Activated CD4-positive, alpha-beta T cell treated with anti-CD3 and anti-CD28 coated beads, Interleukin-2, amount 10 ng/mL, durations not matched to agents 7 days and 5 days (primary cell): ENCODE measurements at places on chromosomes 11 and 22.

DNA sequence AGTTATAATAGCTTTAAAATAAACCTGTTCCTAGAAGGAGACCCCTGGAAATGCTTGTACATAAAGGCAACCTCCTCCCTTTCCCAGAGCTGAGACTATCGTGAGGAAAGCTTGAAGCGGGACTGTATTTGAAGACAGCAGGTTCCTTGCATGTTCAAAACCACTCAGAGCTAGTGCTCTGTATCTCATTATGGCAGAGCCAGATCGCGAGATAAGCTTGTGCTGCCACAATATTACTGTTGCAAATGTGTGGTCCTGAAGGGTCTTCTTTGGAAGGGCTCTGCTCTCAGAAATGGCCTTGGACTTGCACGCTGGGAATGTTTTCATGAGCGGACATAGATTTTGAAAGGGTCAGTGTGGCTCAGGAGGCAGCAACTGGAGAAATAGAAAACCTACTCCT is 168.2 kb downstream of the KIRREL3 start:
- DNase-seq, result no peak

GRCh38 chr11:14381968-14382367 is 23.0 kb upstream of the RRAS2 start:
- DNase-seq, result no peak

GRCh38 chr11:25317216-25317615 is 820.4 kb downstream of the LUZP2 start:
- no peak for DNase-seq

DNA sequence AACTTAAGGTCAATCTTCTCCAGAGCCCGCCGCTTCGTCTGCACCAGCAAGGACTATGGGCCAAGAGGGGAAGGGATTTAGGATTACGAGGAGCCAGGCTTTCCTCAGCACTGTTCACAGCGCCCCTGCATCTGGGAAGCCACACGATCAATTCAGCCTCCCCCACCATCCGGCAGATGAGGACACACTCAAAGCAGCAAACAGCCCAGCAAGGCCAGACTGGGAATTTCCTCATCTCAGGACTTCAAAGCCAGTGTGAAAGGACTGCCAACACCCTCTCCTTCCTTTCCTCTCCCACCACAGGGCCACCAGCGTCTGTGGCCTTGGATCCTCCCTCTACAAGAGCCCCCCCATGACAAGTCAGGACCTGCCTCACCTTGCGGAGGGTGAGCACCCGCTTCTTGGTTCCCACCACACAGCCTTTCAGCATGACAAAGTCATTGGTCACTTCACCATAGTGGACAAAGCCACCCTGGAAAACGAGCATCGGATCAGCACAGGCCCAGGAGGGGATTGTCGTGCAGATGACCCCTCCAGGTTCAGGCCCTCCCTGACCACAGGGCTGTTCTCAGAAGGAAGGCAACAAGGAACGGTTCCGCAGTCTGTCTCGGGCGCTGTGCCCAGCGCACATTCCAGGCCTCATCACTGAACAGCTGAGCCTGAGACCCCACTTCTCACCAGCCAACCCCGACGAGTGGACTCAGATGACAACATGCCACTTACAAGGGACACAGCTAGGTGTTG is 6.0 kb downstream of the RPL3 start:
- DNase-seq, result no peak

DNA sequence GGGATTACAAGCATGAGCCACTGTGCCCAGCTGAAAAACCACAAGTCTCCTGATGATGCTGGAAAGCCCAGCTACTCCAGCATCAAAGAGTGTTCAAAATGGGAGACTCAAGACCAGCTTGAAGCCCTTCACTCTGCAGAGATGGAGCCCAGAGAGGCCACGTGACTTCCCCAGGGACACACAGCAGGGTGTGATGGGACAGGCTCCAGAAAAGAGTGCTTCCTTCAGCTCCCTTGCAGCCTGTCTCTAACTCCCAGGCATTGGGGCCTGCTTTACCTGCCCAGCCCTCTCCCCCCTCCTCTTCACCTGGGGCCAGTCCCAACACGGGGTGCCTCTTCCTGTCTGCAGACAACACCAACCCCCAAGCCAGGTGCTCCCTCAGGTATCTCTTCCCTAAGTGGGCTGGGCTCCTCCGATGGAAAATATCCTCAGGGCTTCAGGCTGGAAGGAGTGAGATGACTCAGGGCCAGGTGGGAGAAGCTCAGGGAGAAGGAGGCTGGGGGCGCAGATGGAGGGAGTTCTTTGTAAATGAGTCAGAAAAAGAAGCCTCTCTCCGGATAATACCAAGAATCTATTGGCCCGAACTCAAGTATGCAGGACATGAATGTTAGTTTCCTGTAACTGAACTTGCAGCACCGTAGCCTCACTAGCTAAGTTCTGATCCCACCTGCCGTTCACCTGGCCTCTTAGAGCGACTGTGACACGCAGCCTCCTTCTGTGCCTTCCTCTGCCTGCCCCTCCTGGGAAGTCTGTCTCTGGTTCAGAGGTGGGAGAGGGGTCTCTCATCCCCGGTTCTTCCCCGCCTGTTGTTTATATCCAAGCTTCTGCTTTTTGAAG is 326.6 kb downstream of the MN1 start:
- no peak for DNase-seq

- no peak for DNase-seq
Measured at GRCh38 chr11:37141707-37142106, 543.7 kb upstream of the RAG2 start.

DNA sequence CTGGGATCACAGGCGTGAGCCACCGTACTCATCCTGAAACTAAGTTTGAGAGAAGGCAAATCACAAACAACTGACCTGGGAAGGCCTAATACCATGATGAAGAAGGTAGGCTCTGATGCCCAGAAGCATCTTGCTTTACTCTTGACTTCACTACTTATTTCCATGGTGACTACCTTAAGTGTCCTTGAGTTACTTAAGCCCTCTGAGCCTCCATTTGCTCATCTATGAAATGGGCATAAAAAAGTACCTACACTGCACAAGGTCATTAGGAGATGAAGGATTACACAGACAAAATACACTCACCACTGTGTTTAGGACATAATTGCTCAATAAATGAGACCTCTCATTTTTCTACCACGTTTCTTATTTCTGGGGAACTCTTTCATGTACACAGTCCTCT is 27.9 kb downstream of the EIF4ENIF1 start:
- no peak for DNase-seq

- DNase-seq, result no peak
Measured at GRCh38 chr11:126147208-126148111, 64.0 kb downstream of the RPUSD4 start.

DNA sequence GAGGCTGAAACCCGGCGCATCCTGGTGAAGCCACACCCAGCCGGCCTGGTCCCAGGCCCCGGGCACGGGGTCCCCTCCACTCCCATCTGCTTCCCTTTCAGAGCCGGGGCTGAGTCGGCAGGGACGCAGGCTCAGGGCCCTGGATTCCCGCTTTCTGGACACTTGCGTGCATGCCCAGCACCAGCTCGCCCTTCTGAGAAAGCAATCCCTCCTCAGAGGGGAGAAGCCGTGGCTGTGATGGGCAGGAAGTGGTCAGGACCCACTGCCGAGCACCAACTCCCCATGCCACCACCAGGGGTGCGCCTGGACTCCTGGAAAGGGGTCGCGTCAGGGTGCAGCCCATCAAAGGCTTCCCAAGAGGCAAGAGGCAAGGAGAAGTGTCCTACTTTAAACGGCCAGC is 15.1 kb downstream of the CDKN1C start:
- DNase-seq, result no peak

DNA sequence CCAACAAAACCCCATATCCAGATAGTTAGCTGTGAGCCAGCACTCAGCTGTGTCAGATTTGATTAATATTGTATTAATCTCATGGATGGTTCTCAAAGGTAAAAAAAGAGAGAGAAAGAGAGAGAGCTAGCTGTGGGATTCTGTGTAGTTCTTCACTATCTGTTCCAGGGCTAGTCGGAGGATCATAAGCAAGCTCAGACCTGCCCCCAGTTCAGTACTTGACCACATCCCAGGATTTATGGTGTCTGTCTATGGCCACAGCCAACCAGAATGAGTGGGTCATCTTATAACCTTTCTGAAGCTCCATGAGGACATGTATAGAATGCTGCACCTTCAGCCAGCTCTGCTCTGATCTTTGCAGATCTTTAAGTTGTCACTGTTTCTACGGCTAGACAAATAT is 13.5 kb upstream of the B3GNT6 start:
- no peak for DNase-seq

GRCh38 chr11:36313750-36314433 is 17.8 kb downstream of the PRR5L start:
- DNase-seq, result no peak

GRCh38 chr11:96748639-96749370 is 359.0 kb downstream of the JRKL start:
- no peak for DNase-seq

- no peak for DNase-seq
Measured at GRCh38 chr22:24725736-24726135, 48.8 kb downstream of the PIWIL3 start.

DNA sequence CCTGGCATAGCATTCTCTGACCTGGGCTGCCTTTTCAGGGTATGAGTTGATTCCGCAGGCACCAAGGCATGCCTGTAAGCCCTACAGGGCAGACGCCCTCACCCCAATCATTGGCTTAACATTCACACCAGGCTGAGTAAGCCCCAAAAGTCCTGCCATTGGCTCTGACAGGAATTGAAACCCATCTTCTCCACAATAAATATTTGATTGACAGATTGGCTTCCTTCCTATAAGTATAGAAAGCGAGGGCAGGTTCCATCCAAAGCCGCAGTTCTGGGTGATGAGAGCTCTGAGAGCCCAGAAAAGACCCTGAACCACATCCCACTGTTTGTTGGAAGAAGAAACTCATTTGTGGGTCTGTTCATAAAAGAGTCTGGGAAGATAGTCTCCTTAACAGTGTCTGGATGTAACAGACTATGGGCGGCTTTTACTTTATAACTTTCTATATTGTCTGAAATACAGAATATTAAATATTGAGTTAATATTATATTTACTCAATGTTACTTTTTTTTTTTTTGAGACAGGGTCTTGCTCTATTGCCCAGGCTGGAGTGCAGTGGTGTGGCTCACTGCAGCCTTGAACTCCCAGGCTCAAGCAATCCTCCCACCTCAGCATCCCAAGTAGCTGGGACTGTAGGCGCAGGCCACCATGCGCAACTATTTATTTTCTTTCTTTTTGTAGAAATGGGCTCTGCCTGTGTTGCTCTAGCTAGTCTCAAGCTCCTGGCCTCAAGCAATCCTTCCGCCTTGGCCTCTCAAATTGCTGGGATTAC is 46.8 kb downstream of the FAM83F start:
- no peak for DNase-seq

DNA sequence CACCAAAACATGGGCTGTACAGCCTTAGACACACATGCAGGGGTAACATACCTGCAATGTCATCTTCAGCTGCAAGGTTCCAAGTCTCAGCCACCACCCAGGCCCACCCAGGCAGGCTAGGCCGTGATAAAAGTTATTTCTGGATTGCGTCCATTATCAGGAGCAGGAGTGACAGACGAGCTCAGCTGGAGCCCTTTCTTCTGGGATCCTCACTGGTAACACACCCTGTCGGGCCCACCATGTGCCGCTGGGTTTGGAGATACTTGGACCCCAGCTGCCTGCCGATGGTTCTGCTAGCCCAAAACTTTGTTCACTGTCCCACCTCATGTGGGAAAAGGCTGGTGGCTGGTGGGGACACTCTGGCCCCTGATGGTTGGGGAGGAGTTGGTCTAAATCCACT is 24.8 kb downstream of the TMPRSS5 start:
- no peak for DNase-seq

- peak; percentile 59 for DNase-seq
Measured at GRCh38 chr22:17501679-17502285, 61.5 kb upstream of the SLC25A18 start.

GRCh38 chr11:33687733-33688479 is 12.7 kb downstream of the C11orf91 start:
- peak; percentile 18 for DNase-seq

DNA sequence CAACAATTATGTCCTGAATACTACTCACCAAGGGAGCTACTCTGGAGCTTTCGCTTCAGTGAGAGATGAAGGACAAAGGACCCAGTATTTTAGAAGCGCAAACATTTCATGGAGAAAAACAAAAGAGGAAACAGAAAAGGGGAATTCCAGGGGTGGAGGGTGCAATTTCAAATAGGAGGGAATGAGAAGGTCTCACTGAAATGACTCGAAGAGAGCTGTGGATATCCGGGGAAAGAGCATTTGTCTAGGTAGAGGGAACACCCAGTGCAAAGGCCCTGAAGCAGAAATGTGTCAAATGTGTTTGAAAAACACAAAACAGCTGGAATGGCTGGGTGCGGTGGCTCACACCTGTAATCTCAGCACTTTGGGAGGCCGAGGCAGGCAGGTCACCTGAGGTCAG is 2.4 kb downstream of the RPS19BP1 start:
- no peak for DNase-seq

GRCh38 chr11:9936754-9937153 is 272.9 kb downstream of the SWAP70 start:
- no peak for DNase-seq

DNA sequence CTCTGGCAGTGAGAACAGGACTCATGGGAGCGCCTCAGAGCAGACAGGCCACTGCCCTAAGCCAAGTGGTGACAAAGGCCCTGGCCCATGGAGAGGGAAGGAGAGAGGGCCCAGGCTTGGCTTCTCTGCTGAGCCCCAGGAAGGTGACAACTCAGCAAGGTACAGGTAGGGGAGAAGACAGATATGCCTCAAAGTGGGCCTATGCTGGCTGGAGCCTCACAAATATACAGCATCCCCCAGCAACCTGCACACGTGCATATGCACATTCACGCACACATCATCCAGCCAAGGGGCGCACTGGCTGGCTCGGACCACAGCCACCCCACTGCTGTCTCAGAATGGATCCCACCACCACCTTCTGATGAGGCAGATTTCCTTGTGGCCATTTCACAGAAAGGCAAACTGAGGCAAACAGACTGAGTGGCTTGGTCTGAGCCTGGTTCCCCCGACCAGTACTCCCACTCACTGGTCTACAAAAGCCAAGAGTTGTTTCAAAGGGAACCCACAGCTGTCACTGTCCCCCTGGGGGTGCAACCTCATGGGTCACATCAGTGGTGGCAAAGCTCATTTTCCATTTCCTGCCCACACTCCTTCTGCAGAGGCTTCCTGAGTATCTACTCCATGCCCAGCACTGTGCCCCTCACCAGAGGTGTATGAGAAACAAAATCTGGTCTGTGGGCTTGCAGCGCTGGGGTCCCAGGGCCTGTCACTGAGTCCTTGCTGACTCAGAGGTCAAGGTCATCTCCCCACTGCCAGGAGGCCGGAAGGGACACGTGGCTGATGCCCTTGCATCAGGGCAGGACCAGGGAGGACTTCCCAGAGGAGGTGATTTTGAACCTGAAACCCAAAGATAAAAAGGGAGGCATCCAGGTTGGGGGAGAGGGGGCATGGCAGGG is 67.3 kb upstream of the PRR5 start:
- DNase-seq, result no peak

DNA sequence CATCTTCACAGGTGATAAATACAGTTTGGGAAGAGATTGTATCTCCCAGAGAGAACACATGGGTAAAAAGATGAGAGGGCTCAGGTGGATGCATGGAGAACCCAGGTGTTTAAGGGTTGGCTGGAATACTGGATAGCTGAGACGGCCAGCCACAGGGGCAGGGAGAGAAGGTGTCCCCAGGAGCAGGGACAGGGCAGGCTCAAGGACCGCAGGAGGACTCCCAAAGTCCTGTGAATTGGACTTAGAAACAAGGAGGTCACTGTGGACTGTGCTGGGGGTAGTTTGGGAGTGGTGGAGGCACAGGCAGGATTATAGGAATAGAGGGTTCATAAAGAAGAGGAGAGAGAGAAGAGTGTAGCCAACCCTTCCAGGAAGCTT is 103.8 kb upstream of the PARVA start:
- no peak for DNase-seq
